Right kidney (tissue), 9 donors: ENCODE measurements at places on chromosomes 11 and 22.

DNA sequence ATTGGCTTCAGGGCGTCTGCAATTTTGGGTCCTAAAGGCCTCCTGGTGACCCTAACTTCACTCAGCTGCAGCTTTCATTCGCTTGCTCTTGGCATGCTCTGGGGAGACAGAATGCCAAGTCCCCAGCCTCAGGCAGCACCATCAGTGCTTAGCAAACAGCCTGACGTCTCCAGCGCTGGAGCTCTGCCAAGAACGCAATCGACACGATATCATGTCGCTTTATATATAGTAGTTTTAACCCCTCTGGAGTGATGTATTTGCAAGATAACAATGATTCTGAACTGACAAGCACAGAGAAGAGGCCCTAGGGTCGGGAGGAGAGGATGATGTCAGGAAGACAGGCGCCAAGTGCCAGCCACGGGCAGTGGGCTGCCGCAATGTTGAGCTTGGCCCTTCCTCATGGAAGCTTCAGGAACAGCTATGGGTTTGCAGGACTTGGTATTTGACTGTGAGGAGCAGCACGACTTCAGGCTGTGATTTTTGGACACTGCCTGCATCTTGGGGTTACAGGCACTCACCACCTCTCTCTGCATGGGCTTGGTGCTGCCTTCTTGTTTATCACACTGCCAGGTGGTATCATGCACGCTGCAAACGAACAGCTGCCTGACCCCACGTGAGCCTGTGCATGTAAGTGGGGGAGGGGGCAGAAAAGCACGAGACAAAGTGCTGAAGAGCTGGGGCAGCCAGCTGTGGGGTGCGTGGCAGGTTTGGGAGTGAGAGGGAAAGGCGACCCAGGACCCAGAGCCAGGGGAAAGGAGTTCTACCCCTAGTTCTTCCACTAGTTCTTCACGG, 26.1 kb downstream of the B3GAT1 start:
- no peak for DNase-seq

- no peak for DNase-seq
Measured at GRCh38 chr22:26404851-26405421, 24.1 kb upstream of the ASPHD2 start.

GRCh38 chr11:40314327-40314726, 1145.1 kb downstream of the LRRC4C start:
- DNase-seq: no peak

DNA sequence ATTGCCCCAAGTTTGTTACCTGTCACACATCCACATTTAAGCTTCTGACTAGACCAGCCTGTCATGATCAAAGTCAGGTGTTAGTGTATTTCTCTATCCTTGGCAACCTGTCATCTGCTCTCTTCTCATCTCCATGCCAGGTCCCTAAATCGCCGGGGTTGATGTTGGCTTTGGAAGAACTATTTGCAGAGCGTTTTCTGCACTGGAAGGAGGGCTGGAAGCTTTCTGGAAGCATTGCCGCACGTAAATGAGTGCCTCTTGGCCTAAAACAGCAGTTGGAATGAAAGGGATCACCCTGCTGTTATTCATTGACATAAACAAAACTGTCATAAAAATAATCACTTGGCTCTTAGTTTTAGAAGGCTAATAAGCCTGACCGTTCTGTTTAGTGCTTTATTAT, 1.4 kb downstream of the TTC12 start:
- no peak for DNase-seq

- DNase-seq: no peak
Measured at GRCh38 chr11:66981976-66982578, 7.0 kb downstream of the C11orf86 start.

DNA sequence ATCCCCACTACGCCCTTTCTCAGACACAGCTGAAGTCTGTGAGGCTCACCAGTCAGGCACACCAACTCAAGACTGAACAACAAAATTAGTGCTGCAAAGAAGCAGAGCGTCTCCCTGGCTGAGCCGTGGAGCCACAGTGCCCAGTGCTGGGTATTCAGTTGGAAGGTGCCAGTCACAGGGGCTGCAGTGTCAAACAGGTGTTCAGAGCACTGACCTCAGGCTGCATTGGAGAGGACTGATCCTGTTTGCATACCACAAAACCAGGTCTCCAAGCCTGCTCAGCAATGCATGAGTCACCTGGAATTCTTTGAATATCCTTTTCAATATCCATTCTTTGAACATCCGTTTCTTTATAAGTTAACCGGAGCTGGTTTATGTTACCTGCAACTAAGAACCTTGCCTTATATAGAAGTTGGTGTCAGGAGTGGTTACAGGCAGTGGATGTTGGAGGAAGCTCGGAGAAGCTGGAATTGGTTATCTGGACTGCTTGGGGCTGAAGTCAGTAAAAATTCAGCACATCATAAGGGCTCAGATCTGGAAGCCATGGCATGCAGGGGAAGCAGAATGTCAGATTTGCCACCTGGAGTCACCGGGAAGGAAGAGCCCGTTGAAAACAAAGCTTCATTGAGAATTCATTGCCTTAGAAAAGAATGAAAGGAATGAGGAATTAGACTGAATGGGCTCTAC, 30.3 kb downstream of the PDGFB start:
- no peak for DNase-seq

DNA sequence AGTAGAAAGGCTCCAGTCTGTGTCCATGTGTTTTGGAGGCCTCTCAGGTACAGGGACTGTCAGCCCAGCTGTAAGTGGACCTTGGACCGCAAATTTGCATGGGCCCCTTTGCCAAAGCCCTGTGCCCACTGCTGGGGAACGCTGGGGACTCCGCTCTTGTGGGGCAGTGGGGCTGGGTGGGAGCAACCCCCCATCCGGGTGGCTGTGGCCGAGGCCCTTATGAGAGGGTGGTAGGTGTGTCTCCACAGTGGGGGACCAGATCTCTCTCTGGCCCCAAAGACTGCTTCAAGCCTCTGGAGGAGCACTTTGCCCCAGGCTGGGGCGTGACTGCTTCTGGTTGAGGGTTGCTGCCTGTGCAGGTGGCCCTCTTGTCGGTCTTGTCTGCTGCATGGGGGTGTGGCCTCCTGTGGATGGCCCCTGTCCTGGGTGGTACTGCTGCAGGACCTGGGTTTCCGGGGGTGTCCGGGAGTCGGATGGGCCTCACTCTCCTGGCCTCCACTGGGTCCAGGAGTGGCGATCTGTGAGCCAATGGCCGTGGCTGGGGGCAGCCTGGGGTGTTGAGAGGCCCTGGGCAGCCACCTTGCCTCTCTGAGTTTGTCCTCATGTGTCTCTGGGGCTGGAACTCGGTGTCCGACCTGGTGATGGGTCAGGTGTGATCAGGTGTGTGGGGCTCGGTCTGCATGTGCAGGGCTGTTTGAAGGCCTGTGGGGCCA, 15.9 kb downstream of the KCNQ1 start:
- DNase-seq: no peak

GRCh38 chr22:41478891-41479521, 10.1 kb downstream of the ACO2 start:
- no peak for DNase-seq

DNA sequence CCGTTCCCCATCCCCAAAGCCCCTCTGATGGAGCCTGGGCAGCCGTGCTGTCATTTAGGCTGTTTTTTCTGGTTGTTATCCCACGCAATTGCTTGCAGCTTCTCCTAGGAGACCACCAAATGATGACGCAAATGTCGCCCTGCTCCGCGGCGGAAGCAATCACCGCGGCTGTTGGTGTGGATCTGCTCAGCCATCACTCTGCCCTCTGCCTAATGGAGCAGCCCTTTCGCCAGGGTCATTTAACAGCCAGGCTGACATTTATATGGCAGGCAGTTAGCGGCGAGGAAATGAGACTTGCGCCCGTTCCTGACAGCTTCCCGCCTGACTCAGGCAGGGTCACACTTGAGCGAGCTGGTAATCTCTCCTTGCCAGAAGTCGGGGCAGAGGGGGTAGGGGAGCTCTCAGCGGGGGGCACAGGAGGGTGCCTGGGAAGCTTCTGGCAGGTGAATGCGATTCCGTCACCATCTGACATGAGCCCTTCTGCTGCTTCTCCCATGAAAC, 97.9 kb upstream of the RTL6 start:
- DNase-seq: no peak

DNA sequence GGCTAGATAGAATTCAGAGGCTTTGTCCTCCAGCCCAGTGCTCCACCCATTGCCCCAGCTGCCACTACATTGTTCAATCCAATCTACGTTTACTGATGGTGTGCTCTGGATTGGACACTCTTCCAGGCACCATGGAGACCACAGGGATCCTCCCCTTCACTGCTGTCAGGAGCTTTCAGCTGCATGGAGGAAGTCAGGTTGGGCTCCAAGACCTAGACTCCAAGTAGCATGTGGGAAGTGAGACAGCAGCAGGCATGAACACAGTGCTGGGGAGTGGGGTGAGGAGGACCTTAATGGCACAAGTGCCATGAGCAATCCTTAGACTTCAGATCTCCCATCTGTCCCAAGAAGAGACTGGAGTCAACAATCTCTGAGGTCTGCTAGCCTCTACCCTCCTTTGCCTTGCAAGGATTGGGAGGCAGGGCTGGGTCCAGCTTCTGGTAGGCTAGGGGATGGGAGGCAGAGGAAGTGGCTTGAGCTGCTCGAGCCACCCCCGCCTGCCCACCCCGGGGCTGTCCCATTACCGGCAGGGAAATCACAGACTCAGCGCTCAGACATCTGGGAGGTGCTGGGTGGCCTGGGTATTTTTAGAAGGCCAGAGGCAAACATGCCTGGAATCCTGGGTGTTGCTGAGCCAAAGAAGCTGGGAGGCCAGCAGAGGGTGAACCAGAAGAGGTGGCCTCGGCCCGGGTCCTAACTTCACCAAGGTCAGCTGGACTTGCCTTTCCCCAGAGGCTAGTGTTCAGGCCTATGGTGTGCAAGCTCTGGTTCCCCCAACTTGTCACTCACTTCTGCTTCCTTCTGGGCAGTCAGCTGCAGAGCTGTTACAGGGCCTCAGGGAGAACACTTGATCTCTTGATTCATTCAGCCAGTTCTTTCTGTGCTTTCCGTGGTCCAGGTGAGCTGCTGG, 15.2 kb upstream of the FCHSD2 start:
- peak; percentile 34 for DNase-seq

DNA sequence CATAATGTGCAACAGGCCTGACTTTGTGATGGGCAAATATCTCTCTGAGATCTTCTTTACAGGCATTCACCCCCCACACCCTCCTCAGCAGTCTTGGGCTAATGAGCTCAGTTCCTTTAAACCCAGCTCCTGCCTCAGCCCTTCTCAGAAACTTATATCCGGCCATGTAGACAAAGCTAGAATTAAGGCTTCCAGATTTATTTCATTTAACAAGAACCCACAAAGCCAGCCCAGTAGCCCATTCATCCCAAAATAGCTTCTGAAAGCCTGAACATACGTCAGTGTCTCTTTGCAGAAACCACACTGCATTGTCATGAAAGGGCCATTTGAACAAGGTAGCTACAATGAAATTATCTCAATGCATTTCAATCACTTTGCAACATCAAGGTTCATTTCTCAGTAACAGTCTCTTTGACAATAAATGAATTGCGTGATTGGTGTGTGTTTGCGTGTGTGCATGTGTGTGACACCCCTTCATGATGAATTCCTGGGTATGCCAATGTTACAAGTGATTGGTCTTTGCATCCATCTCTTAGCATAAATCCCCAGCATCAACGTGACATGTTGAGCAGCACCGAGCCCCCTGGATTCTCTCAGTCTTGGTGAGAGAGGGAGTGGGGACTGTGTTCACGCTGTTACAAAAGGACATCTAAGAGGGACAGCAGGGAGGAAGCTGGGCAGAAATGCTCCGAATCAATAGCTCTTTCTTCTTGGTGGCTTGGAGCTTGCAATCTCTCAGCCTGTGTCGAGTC, 299.6 kb downstream of the KIRREL3 start:
- no peak for DNase-seq

GRCh38 chr11:134592391-134592990, 180.4 kb upstream of the B3GAT1 start:
- no peak for DNase-seq
